ENCODE measurements at places on chromosomes 12 and 14.

DNA sequence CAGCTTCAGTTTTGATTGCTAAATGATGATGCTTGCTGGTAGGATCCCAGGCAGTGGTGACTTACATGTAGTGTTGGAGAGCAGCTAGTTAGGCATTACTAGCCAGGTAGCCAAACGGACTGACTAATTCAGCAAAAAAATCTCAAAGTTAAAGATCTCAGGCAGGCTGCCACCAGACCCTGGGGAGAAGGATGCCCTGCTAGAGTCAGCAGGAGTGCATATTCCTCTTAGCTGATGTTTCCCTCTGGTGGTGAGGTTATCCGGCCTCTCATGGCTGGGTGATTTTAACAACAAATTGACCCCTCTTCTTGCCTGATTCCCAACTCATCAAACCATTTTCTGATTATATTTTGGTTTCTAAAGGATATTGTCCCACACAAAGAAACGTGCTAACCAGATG, 2.8 kb downstream of the EFS start:
- DNase-seq = no peak

GRCh38 chr12:129335773-129336172, 482.5 kb downstream of the GLT1D1 start:
- DNase-seq = no peak

DNA sequence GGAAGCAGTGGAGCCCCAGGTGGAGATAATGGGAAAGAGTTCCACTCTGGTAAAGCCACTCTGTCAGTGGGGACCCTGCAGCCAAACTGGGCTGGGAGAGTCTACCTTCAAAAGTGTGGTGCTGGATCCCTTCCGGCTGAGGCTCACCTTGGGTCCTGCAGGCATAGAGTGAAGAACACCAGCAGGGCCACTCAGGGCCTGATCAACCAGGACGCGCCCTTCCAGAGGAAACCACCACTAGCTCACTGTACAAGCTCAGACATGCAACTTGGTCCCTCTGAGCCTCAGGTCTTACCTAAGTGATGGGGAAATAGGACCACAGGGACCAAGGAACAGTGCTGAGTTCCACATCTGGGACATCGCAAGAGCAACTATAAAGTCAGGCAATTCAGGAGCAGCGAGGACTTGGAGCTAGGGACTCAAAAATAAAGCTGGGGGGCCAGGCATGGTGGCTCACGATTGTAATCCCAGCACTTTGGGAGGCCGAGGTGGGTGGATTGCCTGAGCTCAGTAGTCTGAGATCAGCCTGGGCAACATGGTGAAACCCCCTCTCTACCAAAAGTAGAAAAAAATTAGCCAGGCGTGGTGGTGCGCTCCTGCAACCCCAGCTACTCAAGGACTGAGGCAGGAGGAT, 5.9 kb upstream of the PRPH start:
- DNase-seq = no peak

DNA sequence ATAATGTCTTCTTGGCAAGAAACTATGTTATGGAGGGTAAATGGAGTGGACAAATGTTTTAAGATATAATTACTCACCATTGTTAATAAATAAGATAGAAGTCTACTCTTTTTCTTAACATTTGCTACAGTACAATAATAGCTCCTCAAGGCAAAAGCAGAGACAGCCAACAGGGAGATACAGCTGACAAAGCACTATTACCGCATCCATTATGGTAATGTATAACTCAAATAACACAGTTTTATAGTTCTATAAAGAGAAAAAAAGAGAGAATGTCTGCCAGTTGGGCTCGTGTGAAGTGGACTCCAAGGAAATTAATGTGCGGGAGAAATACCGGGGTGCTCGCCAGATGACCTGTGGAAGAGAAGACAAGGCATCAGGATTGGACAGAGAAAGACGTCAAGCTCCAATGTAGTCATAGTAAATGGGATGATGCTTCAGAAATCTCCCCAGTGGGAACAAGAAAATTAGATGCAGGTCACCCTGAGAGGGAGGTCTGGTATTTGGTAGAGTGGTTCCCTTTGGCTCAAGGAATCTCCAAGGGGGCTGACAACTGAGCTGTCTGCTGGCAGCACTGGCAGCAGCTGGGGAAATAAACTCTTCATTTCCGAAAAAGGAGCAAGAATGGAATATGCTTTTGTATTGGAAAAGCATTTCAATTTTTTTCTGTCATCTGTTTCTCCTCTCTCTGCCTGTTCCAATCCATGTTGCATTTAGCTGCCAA, 343.9 kb downstream of the LRFN5 start:
- DNase-seq = no peak

- no peak for DNase-seq
Observed at GRCh38 chr14:74195623-74196022, 43.6 kb upstream of the VSX2 start.

GRCh38 chr12:95859344-95859816, 628 bp downstream of the SNRPF start:
- DNase-seq = peak; percentile 1

- no peak for DNase-seq
Observed at GRCh38 chr14:57057803-57058202, 210.9 kb downstream of the EXOC5 start.

GRCh38 chr12:79560225-79560889, 130.4 kb downstream of the PAWR start:
- no peak for DNase-seq

DNA sequence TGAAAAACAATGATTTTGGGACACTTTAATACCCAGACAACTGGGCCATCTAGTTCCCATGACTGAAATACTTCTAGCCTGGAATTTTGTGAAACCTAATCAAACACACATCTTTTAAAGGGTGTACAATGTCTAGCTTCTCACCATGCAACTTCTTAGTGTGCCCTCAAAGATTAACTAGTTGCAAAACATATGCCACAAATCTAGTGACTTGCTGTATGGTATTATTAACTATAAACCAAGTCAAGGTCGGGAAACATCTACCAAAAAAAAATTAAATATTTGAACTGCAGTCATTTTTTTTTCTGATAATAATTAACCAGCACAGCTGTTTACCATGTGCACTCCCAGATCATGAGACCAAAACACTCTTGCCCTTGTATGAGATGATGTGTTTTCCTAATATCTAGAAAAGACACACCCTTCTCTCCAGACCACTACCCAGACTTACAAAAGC, 171.8 kb upstream of the FOXN3 start:
- DNase-seq = no peak

- DNase-seq = no peak
Observed at GRCh38 chr14:76375484-76375883, 453 bp upstream of the ESRRB start.

DNA sequence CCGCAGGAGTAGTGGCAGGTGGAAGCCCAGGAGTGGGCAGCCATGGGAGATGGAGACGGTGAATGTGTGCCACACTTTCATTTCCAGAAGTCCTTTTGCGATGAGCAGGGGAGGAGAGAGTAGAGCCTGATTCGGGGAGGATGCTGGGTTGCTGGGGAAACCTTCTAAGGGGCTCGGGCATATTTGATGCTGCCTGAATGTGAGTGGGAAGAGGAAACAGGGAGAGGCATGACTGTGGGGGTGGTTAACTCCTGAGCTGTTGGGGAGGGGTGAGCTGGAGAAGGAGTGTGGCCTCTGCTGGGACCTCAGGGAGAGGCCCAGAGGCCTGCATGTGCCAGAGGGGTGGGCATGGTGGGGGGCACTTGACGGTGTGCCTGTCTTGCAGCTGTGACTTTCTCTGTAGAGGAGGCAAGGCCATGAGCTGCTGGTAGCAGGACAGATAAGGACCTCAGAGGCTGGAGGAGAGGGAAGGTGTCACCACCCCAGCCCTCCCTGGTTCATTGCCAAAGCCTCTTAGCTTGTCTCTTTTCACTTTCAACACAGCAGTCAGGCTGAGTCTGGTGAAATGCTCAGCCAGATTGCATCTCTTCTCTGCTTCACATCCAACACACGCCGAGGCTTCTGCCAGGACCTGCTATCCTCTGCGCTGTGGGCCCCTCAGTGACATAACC, 11.4 kb downstream of the GLT1D1 start:
- no peak for DNase-seq

DNA sequence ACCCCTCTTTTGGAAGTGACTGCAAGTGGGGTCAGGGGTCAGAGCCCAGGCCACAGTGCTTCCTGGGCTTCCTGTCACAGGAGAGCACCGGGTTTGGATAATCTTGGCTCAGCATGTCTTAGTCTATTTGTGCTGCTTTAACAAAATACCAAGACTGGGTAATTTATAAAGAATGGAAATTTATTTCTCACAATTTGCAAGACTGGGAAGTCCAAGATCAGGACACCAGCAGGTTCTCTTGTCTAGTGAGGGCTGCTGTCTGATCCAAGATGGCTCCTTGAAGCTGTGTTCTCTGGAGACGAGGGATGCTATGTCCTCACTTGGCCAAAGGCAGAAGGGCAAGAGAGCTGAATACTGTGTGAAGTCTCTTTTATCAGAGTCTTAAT, 74.1 kb downstream of the RIN3 start:
- no peak for DNase-seq
